Right ventricle myocardium superior (tissue), 1 donor: ENCODE measurements at places on chromosomes 5 and 9.

DNA sequence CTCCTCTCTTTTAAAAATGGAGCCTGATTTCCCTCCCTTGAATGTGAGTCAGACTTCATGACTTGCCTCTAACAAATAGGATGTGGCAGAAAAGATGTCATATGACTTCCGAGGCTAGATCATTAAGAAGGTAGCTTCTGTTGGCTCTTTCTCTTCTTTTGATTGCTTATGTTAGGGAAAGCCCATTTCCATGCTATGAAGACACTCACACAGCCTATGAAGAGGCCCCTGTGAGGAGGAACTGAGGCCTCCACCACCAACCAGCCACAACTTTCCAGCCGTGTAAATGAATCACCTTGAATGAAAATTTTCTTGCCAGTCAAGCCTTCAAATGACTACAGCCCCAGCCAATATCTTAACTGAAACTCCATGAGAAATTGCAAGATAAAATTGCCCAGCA is 413.4 kb downstream of the TMEM38B start:
- DNase-seq: no peak

GRCh38 chr5:103451261-103451660 is 111.3 kb downstream of the NUDT12 start:
- DNase-seq: no peak

DNA sequence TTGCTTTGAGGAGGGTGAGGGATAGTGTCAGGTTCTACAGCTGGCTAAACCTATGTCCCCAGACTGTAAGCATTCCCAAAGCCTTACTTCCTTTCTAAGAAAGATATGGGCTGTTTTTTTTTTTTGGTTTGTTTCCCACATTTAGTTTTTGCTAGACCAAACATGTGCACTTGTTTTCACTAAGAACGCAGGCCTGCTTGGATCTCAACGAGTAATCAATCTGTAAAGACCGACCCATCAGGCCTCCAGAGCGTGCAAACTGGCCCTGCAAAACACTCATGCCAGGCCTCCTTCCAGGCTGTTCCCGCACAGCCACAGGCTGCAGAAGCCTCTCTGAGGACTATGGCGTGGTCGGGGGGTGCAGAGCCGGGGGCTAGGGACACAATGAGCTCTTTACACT is 304.8 kb upstream of the PANK3 start:
- no peak for DNase-seq

- DNase-seq: no peak
Observed at GRCh38 chr5:14415024-14415697, 166.4 kb upstream of the OTULINL start.

- DNase-seq: no peak
Observed at GRCh38 chr5:162769019-162769418, 668.4 kb upstream of the CCNG1 start.

GRCh38 chr5:149069711-149070110 is 6.8 kb upstream of the SH3TC2 start:
- DNase-seq: peak; percentile 76

GRCh38 chr5:174176511-174176910 is 131.0 kb downstream of the NSG2 start:
- DNase-seq: peak; percentile 59

DNA sequence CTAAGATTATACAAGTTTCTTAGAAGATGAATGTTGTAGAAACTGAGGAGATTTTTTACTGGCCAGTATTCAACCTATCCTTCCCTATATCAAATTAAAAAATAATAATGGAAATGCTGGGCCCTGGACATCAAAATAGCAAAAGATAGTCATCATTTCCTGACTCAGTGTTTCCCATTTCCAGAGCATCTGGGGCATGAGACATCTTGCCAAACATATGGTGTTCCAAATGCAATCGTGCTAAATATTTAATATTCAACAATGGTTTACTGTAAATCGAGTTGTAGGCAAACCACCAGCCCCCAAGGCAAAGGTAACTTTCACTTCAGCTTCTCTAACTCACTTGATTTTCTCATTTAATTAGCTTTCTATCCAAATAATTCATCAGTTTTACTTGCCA is 152.9 kb downstream of the FRMD3 start:
- no peak for DNase-seq

DNA sequence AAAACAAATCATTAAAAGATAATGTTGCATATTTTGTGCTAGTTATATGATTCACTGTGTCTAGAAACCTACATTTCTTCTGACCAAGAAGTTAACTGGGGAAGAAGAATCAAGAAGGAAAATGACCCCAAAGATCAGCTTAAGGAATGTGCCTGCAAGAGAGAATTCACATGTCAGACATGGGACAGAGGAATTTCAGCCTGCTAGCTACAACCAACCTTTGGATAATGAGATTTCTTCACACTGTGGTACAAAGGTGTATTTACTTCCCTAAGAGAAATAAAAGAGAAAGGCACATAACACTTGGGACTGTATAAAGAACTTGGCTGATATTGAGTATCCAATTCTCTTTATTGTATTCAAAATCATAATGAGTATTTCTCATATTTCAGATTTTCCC is 39.6 kb upstream of the ELL2 start:
- DNase-seq: no peak

DNA sequence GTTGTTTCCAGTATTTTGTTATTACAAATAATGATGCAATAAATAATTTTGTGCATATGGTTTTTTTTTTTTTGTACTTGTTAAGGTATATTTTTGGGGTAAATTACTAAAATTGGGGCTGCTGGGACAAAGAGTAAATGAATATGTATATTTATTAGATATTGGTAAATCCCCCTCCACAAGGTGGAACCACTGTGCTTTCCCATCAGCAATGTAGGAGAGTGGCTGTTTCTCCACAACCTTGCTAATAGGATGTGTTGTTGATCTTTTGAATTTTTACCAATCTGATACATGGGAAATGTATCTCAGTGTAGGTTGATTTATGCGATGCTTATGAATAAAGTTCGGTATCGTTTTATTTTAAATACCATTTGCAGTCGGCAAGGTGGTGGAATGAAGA is 118.1 kb downstream of the TRPM3 start:
- DNase-seq: no peak

DNA sequence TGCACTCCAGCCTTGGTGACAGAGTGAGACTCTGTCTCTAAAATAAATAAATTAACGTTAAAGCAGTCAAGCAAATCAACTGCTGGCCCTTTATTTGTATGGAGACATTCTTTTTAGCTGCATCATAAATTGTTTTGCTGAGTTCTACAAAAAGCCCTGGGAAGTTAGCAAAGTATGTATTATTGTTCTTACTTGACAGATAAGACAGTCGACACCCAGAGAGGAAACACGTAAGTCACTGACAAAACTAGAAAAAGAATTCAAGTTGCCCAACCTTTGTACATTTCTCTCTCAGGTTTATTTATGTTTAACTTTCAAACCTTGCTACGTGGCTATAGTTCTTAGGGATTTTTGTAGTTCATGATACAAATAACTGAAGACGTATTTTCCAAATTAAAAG is 40.4 kb upstream of the MACIR start:
- no peak for DNase-seq

DNA sequence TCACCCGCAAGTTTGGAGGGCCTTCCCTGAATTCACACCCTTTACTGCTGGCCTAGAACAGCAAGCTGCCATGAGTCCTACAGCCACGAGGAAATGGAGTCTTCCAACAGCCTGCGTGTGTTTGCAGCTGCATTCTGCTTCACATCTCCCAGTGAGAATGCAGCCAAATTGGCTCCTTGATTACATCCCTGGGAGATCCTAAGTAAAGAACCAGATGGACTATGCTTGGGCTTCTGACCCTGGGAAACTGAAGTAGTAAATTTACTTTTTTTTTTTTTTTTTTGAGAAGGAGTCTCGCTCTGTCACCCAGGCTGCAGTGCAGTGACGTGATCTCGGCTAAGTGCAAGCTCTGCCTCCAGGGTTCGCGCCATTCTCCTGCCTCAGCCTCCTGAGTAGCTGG is 617.0 kb upstream of the CDH18 start:
- DNase-seq: peak; percentile 43

GRCh38 chr9:105672711-105673234 is 10.5 kb downstream of the TAL2 start:
- no peak for DNase-seq

DNA sequence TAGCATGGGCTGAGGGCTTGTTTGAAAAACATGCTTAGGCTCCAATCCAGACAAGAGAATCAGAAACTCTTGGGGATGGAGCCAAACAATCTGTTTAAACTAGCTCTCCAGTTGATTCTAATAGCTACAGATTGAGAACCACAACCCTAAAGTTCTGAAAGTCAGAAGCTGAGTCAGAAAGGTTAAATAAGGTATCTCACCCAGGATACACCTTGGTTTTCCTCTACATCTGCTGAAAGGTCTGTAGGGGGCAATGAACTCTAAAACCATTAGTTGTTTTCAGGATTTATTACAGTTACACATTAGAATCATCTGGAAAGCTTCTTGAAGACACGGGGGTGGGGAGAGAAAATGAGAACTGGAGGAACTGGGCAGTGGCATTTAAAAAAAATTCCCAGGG is 5.7 kb downstream of the GFM2 start:
- no peak for DNase-seq

DNA sequence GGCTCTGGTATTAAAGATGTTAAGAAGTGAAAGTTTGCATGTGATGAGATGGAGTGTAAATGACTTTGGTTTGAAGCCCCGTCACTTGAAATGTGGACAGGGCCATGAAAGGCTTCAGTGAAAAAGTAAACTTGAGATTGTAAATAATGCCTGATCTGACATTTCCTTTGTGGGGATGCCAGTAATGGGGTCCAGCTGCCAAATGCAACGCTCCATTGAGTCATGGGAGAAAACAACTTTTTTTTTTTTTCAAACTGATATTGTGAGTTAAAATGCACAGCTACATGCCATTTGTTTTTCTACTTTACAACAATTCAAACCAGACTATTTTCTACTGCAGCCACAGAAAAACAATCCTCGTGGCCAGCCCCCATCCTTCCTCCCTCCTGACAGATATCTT is 327.0 kb upstream of the TNC start:
- no peak for DNase-seq

DNA sequence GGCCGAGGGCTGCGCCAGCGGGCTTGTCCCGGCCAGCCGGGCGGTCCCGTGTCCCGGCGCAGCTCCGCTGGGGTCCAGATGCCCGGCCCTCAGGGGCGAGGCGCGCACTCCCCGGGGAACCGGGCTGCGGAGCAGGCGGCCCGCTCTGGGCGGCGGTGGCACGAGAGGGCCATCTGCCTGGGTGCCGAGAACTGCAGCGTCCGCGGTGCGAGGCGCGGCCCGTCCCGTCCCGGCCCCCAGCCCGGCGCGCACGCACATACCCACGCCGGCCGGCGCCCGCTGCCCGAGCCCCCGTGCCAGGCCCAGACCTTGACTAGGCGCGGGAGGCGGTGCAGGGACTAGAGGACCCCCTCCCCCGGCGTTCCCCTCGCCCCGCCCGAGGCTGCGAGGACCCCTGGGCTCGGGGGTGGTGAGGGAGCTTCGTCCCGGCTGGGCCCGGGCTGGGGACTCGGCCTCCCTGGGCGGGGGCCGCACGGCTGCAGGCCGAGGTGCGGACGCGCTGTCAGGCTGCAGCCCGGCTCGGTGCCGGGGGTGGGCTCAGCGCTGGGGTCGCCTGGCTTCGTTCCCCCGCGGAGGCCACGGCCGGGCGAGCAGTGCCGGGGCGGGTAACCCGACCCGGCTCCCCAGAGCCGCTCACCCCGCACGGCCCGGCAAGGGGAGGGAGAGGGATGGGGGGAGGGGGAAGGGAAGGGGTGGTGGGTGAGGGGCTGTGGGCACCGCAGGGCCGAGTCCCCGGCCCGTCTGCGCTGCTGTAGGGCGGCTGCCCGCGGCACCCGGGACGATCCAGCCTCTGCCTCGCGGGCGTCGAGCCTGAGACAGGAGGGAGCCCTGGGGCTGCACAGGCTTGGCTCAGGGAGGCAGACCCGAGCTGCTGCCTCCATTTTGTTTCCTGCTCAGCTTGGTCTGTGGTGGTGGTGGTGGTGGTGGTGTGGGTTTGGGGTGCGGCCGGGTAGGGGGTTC is 1.2 kb upstream of the NSD1 start:
- no peak for DNase-seq

- DNase-seq: no peak
Observed at GRCh38 chr9:135606885-135607259, 32.5 kb downstream of the GLT6D1 start.

GRCh38 chr5:7616897-7617296 is 221.0 kb downstream of the ADCY2 start:
- no peak for DNase-seq

GRCh38 chr5:115330830-115331229 is 34.4 kb upstream of the CCDC112 start:
- no peak for DNase-seq

DNA sequence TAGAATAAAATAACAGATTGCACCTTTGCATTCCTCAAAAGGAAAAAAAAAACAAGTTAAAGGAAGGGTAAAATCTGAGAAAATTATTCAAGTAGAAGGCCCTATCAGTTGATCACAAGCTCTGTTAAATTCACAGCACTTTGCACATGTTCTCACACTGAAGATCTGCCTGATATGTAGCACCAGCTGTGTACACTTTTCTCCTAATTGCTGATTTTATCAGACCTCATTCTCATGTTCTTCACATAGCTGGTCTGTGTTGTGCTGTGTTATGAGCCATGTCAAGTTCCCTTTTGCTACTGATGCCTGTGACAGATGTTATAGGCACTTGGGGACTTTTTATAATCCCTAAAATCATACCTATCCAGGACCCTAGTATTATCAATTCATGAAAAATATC is 390.4 kb upstream of the PRR16 start:
- DNase-seq: no peak

- DNase-seq: no peak
Observed at GRCh38 chr9:91522481-91522880, 98.8 kb upstream of the NFIL3 start.

- DNase-seq: no peak
Observed at GRCh38 chr9:68798423-68798822, 93.4 kb downstream of the PIP5K1B start.

GRCh38 chr5:26487553-26487952 is 550.8 kb downstream of the CDH9 start:
- no peak for DNase-seq

GRCh38 chr5:72600391-72600981 is 93.3 kb upstream of the ZNF366 start:
- no peak for DNase-seq

DNA sequence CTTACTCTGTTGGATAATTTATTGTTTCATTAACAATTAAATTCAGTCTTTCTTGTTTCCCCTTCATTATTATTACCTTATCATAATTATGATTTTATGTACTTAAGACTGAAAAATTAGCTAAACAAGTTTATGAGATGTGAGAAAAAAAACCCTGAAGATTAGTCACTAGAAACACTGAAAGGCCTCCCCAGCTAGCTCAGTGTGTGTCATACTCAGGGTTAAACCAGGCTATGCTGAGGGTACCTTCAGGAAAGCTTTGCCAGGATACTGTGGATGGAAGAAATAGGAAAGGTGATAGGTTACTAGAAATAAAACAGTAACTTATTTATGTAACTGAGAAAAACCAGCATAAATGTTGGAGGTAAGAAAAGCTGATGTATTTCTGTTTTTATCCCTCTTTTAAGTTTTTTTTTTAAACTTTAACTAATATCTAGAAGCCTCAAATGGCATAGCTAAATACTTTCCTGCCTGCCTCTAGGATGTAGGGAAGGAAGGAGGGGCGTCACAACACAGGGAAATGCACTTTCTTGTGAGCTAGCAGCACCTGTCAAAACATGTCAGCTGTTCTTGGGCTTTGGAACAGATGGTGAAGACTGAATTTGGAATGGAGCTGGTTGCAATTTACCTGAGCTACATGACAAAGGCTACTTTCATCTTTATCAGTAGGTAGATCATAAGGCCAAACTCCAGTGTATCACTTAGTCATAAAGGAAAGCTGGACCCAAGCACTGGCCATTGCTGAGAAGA is 24.2 kb downstream of the NMRK1 start:
- no peak for DNase-seq
